Tibial artery (tissue), 4 donors: ENCODE measurements at places on chromosomes 3 and 15.

DNA sequence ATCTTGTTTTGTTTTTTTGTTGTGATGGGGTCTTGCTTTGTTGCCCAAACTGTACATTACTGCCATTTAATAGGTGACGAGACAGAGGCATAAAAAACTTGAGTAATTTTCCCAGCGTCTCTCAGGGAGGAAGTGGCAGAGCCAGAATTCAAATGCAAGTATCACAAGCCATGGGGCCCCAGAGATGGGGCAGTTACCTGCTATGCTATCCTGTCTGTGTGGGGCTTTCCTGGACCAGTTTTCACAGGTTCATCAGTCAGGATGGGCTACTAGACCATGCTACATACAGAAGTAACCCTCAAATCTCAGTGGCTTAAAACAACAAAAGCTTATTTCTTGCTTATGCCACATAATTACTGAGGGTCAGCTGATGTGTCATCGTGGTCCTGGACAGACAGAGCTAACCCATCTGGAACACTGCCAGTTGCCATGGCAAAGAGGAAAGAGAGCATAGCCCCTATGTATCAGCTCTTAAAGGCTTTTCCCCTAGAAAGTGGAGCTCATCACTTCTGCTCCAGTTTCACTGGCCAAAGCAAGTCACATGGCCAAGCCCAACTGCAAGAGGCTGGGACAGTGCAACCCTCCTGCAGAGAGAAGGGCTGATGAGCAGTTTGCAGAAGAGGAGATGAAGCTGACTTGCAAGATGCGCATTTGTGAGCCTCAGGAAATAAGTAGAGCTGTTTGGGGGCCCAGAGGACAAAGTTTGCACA lies 31.7 kb upstream of the SYNM start:
- peak; percentile 34 for DNase-seq

DNA sequence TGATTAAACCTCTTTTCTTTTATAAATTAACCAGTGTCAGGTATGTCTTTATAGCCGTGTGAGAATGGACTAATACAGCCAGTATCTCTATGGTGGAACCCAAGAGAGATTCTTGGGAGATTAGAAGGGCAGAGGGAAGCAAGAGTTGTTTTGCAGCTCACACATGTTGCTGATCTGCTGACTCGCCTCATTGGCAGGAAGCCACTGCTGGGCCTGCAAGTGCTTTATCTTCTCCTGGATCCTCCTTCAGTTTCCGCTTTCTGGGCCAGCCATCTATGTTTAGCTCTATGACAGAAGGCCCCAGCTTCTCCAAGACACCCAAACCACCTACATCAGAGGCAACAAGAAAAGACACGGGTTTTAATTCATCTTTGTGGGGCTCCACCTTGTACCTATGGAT lies 23.4 kb upstream of the GALNT15 start:
- DNase-seq = peak; percentile 91

GRCh38 chr3:151011427-151011826 lies 38.9 kb upstream of the CLRN1 start:
- no peak for DNase-seq

GRCh38 chr3:70179111-70179510 lies 133.3 kb downstream of the MDFIC2 start:
- no peak for DNase-seq

DNA sequence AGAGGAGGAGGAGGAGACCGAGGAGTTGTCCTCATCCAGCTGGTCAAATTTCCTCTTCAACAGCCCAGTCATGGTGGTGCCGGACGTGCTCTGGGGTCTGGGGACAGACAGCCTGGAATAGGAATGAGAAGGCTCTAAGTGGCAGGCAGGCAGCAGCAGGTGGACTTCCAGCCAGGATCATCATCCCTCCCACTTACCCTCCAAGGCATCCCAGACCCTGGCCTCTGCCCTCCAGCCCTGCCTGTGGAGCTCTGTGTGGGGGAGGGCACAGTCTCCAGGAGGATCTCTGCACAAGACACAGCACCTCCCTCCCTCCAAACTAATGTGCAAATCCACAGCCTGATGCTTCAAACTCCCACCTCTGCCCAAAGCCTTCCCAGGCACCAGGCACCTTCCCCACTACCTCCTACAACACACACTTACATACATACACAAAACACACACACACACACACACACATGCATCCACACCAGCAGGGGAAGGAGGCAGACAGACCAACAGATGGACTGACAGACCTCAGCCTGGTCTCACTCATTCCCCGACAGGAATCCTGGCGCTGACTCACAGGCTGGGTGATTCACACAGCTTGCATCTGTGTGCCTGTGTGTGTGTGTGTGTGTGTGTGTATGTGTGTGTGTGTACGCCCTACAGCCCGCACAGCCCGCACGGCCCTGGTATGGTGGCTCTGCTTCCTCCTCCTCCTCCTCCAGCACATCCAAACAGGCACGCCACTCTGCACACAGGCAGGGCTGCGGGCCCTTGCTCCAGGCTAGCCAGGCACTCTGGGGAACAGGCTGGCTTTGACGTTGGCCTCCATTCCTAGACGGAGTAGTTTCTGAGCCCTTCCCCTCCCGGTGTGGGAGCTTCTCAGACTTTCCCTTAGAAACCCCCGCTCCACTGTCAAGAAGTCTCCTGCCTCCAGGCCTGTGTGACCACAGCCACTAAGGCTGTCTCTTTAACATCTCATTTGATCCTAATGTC lies 6.5 kb downstream of the CSRNP1 start:
- DNase-seq = peak; percentile 94

DNA sequence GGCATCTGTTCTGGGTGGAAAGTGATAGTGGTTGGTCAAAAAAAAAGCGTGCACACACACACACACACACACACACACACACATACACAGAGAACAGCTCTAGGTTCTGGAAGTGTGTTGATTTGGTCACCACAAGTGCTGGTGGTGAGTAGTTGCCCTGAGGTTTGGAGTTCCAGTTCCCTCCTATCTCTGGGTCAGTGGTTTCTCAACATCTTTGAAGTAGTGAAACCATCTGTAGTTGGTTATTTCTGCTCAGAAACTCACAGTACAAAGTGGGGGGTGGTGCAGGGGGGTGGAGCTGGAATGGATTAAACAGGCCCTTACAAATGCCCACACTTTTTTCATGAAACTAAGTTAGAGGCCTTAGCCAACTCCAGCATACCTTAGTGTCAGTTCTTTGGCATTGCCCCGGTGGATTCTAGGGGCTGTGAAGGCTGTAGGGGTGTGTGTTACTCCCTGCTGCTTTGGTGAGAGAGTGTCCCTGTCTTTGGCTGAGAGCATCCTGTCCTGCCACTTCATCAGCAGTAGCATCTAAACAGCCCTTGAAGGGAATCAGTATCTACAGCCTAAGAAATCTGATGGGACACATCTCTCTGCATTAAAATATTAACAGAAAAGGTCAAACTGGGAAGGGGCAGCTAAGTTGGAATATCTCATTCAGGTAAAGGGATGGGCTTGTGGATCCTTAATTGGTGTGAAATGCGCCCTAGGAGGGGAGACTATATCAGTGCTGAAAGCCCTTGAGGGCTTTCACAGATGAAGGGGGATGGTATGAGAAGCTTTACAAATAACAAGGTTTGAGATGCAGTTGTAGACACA lies 20.6 kb downstream of the SMAD3 start:
- no peak for DNase-seq

DNA sequence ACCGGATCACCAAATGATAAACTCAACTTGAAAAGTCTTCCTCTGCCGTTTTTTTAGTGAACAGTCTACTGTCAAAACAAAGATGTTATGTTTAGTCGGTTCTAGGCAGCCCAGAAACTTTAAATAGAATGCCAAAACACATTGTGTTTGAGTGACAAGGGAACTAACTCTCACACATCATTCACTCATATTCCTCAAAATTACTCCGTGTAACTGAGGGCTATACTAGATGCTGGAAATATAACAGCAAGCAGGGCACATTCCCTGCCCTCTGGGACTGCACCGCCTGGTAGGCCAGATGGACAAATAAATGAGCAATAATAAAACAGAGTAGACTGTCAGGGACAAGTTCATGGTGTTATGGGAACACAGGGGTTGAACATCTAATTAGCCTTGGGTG lies 251.4 kb downstream of the MAGI1 start:
- DNase-seq = no peak

- DNase-seq = peak; percentile 14
Observed at GRCh38 chr3:38119821-38120692, 16.9 kb downstream of the ACAA1 start.

GRCh38 chr3:82814660-82815059 lies 1053.2 kb upstream of the GBE1 start:
- no peak for DNase-seq

DNA sequence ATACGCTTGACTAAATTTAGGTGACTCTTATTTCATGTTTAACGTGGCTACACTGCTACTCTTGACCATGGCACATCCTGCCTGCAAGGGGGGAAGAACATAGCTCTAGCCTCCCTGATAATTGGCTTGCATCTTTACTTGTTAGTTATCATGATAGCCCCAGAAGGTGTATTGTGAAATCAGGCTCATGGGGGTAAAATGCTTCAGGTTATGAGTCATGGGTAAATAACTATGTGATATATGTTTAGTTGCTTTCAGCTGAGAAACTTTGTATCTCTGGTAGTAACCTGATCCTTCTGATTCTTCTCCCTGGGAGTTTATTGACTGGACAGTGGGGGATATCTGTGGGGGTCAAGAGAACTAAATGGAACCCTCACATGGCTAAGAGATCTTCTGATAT lies 660.8 kb upstream of the UBE2E2 start:
- DNase-seq = no peak

DNA sequence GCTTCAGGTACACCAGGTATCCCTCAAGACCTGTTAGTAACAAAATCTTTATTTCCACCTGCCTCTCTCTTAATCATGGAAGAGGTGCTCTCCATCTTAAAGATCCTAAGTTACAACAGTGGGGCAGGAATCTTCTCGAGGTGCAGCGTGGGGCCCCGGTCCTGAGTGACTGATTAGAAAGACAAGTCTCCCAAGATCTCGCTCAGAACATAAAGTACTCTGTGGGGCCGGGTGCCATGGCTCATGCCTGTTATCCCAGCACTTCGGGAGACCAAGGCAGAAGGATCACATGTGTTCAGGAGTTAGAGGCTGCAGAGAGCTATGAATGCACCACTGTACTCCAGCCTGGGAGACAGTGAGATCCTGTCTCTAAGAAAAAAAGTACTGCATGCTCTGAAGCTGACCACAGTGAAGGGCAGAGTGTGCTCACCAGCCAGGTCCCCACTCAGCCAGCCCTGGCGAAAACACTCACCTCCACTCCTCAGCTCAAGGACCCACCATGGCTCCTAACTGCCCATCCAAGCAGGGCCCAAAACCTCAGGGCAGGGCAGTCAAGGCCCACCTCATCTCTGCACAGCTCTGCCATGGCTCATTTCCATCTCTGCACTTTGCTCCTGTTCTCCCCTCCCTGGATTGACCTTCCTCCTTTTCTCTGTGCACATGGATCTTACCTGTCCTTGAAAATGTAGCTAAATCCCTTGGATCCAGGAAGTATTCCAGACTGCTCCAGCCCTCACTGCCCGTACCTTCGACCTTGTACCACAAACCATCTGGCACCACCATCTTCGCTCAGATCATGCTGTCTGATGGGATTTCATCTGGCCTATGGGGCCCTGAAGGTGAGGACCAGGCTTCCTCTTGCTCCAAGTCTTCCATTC lies 7.1 kb downstream of the SEMA7A start:
- DNase-seq = no peak

- DNase-seq = no peak
Observed at GRCh38 chr3:141782386-141782932, 19.3 kb downstream of the GRK7 start.

GRCh38 chr15:40092256-40092978 lies 16.3 kb downstream of the BMF start:
- peak; percentile 80 for DNase-seq

DNA sequence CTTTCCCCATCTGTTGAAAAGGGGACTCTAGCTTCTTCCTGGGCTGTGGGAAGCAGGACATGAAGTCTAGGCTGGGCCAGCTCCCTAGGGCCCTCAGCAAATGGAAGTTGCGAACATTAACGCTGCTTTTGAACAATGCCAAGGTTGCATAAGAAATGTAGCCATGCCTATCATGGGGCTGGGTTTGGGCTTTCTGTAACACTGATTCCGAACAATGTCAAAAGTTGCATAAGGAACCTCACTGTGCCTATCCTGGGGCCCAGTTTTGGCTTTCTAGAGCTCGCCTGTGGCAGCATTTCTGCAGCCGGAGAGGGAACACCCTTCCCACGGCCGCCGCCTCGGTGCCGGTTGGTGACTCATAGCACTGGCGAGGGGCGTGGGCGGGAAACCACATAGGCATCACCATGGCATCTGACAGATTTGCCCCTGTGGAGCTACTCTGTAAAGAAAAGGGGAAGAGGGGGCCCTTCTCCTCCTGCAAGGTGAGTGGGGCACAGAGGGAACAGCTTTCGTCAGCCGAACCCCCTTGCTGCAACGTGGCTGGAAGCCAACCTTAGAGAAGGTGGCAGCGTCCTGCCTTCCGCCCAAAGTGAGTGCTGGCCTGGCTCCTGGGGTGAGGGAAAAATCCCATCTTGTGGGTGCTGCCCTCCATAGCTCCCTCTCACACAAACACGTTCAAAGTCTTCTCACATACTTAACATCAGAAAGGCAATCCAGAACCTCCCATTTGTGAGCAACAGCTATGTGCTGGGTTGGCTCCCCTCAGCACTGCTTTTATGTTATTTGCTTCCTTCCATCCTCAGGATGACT lies 46.6 kb upstream of the ATP2B2 start:
- DNase-seq = peak; percentile 59

- DNase-seq = no peak
Observed at GRCh38 chr15:27459836-27460235, 488.9 kb downstream of the GABRG3 start.

DNA sequence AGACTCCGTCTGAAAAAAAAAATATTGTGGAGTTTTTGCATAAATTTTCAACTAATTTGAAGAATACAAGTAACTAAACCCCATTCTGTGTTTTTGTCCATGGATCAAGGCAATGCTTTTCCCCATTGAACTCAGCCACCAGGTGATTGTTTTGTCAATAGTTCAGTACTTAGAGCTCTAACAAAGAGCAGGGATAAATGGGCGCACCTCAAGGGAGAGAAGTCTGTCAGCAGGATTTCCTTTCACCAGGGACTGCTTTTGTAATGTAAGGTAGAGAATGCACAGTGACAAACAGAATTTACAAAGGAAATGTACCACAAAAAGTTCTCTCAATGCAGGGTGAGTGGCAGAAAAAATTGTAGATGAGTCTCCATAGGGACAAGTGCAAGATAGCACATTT lies 10.8 kb upstream of the ATP13A5 start:
- DNase-seq = no peak

GRCh38 chr3:15434756-15435155 lies 7.4 kb downstream of the EAF1 start:
- DNase-seq = no peak

DNA sequence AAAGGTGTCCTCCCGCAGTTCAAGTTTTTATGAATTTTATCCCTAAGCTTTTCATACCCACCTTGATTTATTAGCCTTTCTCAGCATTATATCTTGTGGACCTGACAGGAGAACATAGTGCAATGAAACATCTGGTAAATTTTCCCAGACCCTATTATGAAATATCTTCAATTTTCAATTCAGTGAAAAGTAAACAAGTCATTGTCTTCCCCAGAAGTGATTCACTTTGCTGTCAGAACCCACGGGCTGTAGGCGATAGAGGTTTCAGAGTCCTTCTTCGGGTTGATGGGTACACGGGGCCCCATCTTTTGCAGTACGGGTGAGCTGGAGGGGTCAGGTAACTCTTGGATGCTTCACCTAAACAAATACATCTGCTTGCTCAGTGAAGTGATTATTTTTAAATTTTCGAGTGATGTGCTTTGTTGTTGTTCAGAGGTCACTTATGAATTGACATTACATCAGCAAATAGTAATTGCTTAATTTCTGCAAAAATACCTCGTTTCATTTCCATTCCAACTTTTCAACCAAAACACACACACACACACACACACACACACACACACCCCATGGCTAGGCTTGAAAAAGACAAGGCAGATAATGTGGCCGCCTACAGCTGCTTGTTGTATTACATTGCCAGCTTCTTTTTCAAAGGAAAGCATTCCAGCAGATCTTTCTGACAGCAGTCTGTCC lies 102.9 kb downstream of the SEMA6D start:
- no peak for DNase-seq
